ENCODE measurements at places on chromosomes 3 and 15.

DNA sequence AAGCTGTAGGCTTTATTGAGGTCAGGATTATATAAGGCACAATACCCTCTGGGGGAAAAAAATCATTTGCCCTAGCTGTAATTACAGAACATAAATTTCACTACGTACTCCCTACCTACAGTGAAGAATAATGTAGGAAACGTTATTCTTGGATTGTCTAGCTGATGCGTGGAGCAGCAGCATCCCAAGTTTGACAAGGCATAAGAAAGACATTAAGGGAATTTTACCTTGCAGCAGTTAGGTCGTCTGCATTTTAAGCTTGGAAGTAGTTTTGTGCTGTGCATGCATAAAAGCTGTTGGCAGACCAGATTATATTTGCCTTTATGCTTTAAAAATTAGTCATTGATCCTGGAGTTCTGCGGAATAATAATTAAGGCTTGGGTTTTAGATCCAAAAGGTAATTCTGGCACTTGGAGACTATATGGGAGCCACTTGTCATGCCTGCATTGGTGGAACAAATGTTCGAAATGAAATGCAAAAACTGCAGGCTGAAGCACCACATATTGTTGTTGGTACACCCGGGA is 2.2 kb downstream of the EIF4A2 start:
- no peak for DNase-seq

GRCh38 chr3:158508481-158508880 is 62.5 kb upstream of the MLF1 start:
- no peak for DNase-seq

GRCh38 chr15:25065286-25065685 is 110.5 kb downstream of the SNRPN start:
- DNase-seq, result no peak

DNA sequence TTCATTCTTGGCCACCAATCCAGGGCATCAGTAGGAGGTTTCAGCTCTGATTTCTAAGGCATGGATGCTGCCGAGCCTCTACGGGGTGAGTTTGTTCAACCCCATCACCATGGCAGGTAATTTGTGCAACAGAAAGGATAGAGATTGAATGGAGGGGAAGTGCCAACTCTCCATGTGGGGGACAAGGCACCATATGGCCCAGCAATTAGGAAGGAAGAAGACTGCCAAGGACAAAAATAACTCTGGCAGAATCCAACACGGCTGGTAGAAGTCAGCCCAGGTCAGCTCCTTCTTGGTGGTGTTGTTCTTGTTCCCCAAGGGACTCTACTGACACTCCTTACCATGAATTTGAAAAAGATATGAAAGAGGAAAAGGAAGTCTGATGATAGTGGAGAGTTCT is 503.9 kb downstream of the MAGI1 start:
- no peak for DNase-seq

- no peak for DNase-seq
Observed at GRCh38 chr3:129934234-129935123, 40.0 kb upstream of the TRH start.

GRCh38 chr3:57421336-57421735 is 122.8 kb downstream of the DNAH12 start:
- DNase-seq, result no peak

- no peak for DNase-seq
Observed at GRCh38 chr3:11705049-11705448, 61.3 kb upstream of the VGLL4 start.

GRCh38 chr3:9669720-9670432 is 20.6 kb downstream of the MTMR14 start:
- DNase-seq, result no peak

- DNase-seq, result no peak
Observed at GRCh38 chr15:37291920-37292319, 191.6 kb upstream of the MEIS2 start.

- DNase-seq, result no peak
Observed at GRCh38 chr3:156161172-156161571, 40.8 kb downstream of the KCNAB1 start.

DNA sequence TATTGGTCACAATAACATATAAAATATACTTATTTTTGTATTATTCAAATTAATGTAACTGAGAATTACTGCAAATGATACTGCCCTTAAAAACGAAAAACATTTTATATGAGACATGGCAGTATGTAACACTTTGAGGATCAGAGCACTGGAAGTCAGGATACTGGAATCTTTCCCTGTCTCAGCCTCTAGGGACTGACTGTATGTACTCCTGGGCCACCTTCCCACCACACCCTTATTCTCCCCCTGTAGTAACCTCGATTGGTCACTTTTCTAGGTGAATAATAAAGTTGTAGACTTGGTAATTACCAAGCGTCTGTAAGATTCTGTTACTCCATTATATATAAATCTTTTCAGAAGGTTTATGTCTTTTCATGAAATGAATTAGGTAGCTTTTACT is 43.0 kb downstream of the LRRC49 start:
- DNase-seq, result no peak

DNA sequence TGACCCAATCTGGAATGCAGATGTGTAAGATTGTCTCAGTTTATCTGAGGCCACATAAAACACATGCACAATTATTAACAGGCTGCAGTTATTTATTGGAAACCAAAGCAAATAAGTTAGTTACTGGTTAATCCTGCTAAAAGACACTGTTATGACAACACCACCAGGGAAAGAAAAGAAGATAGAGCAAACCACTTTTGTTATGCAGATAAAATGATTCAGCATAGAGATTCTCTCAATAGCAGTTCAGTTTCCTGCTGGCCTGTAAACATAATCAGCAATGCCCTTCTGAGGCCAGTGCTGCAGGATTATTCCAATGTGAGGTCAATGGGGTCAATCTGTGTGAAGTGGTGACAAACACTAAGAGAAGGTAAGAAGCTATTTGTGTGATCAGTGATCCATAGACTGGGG is 244.4 kb downstream of the ZBTB20 start:
- no peak for DNase-seq

GRCh38 chr3:105868431-105868741 is 426 bp downstream of the CBLB start:
- no peak for DNase-seq

DNA sequence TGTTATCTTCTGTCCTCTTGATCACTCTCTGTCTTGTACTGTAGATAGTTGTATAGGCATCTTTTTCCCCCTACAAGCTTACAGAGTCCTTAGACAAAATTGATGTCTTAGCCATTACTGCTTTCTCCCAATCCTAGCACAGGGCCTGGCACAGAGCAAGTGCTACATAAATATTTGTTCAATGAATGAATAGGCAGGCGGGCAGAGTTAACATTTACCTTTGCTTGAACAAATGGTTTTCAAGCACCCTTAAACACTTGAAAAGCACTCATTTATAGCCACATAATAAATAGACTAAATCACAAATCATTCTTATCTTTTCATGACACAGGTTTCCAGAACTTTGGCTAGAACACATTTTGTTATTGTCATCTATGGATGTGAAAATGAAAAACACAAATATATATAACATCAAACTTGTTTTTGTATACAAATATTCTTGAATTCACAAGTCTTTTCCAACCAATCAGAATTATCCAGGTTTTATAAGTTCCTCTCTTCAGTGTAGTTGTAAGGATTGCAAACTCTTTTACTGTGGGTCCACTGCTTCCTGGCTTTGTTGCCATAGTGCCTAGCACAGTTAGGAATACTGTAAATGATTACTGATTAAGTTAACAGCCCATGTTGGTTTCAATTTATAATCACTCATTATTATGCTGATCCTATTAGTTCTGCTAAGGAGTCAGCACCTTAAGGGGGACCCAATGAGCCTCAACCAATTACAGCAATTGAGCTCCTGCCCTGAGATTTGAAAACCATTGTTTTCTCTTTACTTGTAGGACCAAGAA is 61.9 kb downstream of the ISL2 start:
- DNase-seq, result no peak

DNA sequence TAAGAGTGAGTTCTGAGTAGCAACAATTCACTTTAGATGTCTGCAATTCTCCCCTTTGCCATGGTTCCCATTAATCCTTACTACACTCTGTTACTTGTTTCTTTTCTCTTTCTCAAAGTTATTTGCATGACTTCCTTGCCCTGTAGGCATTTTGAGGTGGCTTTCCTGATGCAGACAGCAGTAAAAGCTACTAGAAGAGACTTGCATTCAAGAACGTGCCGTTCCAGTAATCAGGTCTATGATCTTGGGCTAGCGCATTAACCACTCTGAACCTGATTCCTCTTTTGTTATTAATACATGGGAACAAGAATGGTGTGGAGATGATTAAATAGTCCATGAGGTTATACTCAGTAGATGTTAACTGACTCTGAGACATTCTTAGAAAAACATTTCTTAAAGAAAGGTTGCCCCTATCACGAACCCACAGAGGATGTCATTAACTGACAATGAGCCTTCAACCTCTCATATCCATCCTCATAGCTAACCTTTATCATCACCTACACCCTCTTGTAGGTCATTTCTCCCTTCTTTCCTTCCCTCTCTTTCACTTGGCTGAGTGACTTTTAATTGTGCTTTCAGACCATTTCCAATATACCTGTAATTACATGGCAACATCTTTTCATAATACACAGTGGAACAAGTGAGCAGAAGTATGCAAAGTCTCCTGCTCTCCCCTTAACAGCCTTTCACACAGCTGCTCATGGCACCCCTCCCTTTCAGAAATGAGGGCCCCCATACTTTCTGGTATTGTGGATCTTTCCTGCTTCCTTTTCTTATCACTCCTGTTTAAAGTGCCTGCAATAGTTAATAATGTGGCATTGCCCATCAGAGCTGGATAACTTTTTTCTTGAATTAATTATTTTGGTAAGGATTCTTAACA is 175.9 kb downstream of the CHST2 start:
- DNase-seq, result no peak

GRCh38 chr15:45921376-45921775 is 286.5 kb downstream of the SQOR start:
- DNase-seq, result no peak

- no peak for DNase-seq
Observed at GRCh38 chr15:75203017-75203907, 1.6 kb downstream of the C15orf39 start.

DNA sequence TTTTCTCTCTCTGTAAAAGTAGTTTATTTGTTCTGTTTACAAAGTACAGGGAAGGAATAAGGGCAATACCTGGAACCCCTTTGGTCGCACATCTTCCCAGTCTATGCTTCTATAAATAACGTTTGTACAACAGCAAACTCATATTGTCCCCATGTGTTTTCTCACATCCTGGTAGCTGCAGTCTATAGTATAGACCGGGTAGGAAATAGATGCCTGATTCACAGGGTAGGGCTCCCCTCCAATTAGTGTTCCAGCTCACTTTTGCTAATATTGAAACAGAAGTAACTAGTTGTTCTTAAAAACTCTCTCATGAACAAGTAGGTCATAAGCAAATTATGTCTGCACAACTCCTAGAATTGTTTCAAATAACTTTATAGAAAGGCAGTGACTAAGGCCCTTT is 17.7 kb downstream of the ATG7 start:
- DNase-seq, result no peak

GRCh38 chr15:43104426-43104825 is 1.4 kb downstream of the UBR1 start:
- no peak for DNase-seq

DNA sequence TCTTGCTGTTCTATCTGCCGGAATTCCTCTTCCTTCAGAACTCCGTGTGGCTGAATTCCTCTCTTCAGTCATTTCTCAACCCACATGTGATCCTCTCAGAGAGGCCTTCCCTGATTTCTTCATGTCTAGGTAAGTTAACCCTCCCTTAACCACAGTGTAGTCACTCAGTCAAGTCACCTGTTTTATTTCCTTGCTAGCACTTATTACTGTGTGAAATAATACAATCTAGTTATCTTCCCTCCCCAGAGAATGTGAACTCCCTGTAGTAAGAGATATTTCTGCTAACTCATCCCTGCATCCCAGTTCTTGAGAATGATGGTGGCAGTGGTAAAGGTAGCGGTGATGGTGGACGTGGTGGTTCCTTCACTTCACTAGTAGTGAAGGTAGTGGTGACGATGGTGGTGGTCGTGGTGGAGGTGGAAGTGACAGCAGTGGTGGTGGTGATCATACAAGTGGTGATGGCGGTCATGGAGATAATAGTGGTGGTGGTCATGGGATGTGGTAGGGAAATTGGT is 33.3 kb downstream of the COL6A5 start:
- no peak for DNase-seq

DNA sequence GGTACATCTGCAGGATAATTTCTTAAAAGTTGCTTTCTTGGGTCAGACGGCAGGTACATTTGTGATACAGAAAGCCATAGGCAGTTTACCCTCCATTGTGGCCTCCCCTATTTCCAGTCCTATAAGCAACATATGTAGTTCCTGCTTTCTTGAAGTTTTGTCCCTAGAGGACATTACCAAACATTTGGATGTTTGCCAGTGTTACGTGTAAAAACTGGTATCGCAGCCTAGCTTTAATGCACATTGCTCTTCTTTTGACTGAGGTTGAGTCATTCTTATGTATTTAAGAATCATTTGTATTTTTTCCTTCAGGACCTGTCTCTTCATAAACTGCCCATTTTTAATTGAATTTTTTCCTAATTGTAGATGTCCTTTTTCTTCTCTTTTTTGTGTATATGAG is 114.3 kb downstream of the DIPK2A start:
- DNase-seq, result no peak

DNA sequence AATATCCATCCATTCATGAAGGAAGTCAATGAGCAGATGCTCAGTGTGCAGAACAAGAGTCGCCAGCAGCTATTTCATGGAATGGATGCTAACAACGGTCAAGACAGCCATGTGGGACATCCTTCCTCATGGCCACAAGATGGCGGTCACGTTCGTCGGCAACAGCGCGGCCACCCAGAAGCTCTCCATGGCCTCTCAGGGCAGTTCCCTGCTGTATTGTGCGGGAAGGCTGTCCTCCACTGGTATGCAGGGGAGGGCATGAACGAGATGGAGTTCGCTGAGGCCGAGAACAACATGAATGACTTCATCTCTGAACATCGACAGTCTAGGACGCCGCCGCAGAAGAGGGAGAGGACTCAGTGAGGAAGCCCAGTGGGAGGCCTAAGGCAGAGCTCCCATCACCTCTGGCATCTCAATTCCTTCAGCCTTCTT is 208.3 kb downstream of the TJP1 start:
- DNase-seq, result no peak

- DNase-seq, result no peak
Observed at GRCh38 chr15:69861331-69862171, 236.2 kb downstream of the TLE3 start.

- DNase-seq, result no peak
Observed at GRCh38 chr15:40595219-40595618, 1.2 kb downstream of the KNL1 start.

GRCh38 chr15:69606921-69607500 is 154.4 kb downstream of the RPLP1 start:
- DNase-seq, result no peak

DNA sequence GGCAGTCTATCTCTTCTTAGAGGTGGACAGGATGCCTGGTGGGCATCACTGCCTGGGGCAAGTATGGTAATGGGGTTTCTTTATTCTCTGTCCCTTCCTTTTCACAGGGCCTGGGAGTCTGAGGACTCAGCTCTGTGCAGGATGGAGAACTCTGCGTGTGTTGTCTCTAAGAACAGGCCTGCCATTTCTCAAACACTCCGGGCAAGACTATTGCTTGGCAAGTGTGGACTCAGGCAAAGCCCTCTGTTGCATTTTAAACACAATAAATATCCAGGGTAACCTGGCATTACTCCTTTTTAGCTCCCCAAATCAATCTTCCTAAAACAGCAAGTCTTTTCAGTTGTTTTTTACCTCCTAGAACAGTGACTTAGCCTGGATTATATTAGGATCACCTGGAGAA is 185.1 kb upstream of the ROPN1 start:
- DNase-seq, result no peak

All from activated CD8-positive, alpha-beta memory T cell treated with anti-CD3 and anti-CD28 coated beads for 1 hour (primary cell).